ENCODE measurements at places on chromosomes 5 and 9.
A peak's percentile ranks its signal among the peaks of the same experiment; 100 is the strongest.

GRCh38 chr5:147464211-147464610, 45.7 kb downstream of the DPYSL3 start:
- no peak for DNase-seq

DNA sequence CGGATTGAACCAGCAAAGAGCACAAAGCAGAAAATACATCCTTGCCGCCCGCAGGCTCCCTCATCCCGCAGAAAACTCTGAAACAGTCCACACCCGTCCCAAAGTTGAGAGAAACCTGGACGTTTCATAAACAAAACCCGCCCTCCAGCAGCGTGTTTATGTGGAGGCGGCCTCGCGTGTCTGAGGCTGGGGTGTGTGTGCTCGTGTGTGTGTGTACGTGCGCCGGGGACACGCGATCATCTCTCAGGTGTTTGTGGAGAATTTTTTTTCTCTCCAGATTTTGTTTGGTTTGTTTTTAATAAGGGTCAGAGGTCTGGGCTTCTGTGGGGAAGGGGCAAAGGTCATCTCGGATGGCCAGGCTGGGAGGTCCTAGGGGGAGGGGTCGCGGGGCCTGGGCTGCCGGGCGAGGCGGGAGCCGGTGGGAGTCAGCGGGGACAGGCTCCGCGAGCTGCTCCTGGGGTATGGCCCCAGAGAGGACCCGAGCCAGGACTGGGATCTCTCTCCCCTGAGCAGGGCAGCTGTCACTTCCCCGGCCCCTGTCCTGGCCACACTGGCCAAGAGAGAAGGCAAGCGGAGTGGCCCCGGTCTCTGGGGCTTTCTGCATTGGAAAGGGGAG, 206.4 kb downstream of the C9orf50 start:
- DNase-seq, result no peak

GRCh38 chr5:98106116-98107031, 667.1 kb upstream of the RGMB start:
- DNase-seq, result no peak

GRCh38 chr9:121718084-121718483, 66.7 kb downstream of the DAB2IP start:
- DNase-seq, result peak; percentile 56

GRCh38 chr5:57903458-57903857, 420.8 kb upstream of the ACTBL2 start:
- no peak for DNase-seq

GRCh38 chr5:108935611-108936010, 187.9 kb downstream of the FER start:
- DNase-seq, result no peak

DNA sequence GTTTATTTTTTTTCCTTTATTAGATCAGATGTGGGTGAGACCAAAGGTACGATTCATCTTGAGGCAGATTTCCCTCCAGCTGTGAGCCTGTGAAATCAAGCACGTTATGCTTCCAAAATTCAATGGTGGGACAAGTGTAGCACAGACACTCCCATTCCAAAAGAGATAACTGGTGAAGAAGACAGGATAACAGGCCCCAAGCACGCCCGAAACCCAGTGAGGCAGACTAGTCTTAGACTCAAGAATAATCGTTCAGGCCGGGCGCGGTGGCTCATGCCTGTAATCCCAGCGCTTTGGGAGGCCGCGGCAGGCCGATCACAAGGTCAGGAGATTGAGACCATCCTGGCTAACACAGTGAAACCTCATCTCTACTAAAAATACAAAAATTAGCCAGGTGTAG, 36.8 kb upstream of the COL5A1 start:
- DNase-seq, result no peak

DNA sequence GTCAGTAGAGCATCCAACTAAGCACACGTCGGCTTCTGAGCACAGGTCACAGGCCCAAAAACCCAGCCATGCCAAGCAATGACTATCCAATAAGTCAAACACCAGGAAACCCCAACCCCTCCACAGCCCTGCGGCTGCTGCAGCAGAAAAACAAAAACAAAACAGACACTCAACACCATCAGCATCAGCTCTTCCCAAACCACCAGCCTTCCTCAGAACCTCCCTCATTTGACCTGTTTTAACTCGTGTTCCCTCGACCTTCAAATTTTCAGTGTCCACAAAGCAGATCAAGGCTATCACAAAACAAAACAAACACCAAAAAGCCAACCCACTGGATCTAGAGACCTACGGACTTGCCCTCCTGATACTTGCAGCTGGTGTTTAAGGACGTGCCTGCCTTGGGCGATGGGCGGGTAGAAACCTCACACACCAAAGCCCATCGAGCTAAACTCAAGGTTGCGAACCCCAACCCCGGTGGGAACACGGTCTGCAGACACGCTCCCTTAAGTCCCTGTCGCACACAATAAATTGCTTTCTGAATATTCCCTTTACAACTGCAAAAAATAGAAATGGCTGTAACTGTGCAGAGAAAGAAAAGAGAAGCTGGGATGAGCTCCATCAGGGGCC, 247.1 kb upstream of the ANKRD55 start:
- no peak for DNase-seq

- no peak for DNase-seq
Measured at GRCh38 chr9:130685104-130685503, 8.5 kb upstream of the EXOSC2 start.

DNA sequence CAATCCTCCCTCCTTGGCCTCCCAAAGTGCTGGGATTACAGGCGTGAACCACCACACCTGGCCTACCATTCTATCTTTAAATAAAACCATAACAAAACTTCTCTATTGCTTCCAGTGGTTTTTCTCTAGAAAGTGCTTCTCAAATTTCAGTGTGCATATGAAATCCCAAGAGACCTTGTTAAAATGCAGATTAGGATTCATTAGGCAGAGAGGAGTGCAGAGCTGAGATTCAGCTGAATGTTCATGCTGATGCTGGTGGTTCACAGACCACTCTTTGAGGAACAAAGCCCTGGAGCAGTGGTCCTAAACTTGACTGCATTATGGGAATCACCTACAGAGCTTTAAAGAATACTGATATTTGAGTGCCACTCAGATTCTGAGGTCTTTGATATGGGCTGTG, 28.2 kb downstream of the CARD6 start:
- DNase-seq, result no peak

GRCh38 chr5:138650196-138650595, 75.0 kb upstream of the HSPA9 start:
- no peak for DNase-seq

- DNase-seq, result no peak
Measured at GRCh38 chr5:126752081-126752785, 24.7 kb upstream of the LMNB1 start.

DNA sequence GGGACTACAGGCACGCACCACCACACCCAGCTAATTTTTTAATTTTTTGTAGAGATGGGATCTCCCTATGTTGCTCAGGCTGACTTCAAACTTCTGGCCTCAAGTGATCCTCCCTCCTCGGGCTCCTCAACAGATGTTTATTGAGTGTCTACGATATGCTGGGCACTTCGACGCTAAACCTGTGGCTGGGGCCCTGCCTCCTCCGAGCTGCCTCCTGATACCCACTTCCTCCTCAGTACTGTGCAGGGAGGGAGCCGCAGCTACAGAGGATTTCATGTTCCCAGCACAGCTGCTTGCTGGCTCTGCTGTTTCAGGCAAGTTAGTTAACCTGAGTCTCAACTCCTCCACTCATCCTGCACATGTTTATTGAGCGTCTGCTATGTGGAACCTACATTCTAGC, 9.6 kb downstream of the AIF1L start:
- DNase-seq, result no peak

DNA sequence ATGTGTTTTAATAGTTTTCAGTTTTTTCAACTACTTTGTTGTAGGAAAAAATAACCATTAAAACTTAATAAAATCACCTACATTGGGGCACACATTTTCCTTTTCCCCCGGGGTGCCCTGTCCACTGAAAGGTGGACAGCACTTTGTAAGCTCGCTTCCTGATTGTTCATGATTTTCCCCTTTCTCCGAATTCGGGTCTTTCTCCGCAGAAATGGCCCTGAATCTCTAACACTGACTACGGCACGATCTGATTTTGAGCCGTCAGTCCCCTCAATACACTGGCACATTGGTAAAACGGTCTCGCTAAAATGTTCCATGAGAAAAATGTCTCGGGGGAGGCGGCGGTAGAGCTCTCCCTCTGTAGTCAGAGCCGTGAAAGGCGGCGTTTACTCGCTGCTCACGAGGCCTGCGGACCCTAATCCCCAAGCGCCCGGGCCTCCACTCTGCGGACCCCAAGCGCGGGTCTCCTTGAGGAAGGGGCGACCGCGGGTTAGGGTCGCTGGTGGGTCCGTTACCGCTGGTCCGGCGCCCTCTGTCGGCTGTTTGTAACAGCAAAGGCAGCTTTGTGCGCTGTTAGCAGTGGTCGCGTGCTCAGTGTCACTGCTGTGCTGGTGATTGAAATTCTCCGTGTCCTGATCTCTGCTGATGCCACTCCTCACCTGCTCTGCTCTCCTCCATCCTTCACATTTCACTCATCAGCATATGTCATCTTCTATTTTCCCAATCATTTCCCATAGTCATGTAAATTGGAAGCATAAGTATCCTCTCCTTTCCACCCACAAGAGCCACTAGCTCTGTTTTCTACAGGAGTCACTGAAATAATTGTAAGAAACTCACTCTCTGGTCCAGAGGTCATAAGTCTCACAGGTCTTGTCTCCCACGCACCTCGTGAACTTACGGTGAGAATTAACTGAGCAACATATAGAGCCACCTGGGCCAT, 10.8 kb upstream of the IFNA2 start:
- DNase-seq, result no peak

DNA sequence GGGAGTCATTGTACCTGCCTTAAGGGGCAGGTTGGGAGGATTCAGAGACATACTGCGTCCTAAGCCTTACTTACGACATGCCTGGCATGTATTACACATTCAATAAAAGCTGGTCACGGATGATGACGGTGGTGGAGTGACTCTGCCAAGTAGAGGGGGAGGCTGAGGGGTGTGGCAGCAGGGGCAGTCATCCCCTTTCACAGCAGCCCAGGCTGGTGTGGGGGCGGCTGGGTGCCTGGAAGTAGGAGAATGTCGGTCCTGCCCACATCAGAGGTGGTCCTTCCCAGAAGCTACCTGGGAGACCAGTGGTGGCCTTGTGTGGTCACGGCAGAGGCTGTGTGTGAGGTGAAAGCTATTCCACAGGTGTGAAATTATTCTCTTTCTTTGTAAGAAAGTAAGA, 8.9 kb downstream of the ZBTB34 start:
- no peak for DNase-seq

- DNase-seq, result no peak
Measured at GRCh38 chr5:146698651-146699050, 179.9 kb downstream of the PPP2R2B start.

- no peak for DNase-seq
Measured at GRCh38 chr9:134670042-134670525, 28.5 kb downstream of the COL5A1 start.

GRCh38 chr5:20276959-20277263, 288.9 kb upstream of the CDH18 start:
- DNase-seq, result no peak

- no peak for DNase-seq
Measured at GRCh38 chr5:169606279-169606678, 22.7 kb downstream of the SPDL1 start.

- no peak for DNase-seq
Measured at GRCh38 chr5:54180630-54181031, 129.7 kb downstream of the ARL15 start.

DNA sequence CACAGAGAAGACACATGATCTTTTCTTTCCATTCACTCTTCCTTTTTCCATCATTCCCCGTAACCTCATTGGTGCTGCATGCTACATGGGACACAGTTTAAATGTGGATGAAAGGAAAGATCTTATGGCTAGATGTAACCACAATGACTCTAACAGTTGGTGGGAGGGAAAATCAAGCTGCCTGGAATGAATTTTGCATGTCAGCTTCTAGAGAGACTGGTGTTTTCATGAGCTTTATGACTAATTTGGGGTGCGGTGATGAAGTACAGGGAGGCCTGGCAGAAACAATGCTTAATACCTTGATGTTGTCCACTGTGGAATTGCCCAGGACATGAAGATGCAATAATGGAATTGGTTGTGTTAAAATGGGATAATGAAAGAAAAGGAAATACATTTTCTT, 55.9 kb upstream of the MYO10 start:
- no peak for DNase-seq

- no peak for DNase-seq
Measured at GRCh38 chr5:32165597-32165996, 8.5 kb downstream of the GOLPH3 start.

GRCh38 chr5:163867738-163868137, 362.3 kb downstream of the MAT2B start:
- no peak for DNase-seq

- no peak for DNase-seq
Measured at GRCh38 chr9:119533504-119533903, 164.3 kb upstream of the BRINP1 start.

- no peak for DNase-seq
Measured at GRCh38 chr9:31699836-31700235, 684.6 kb upstream of the ACO1 start.

- no peak for DNase-seq
Measured at GRCh38 chr5:39273314-39273954, 54.1 kb upstream of the FYB1 start.

- DNase-seq, result no peak
Measured at GRCh38 chr5:103435136-103435889, 127.3 kb downstream of the NUDT12 start.

GRCh38 chr5:153470736-153471135, 19.7 kb upstream of the GRIA1 start:
- no peak for DNase-seq

DNA sequence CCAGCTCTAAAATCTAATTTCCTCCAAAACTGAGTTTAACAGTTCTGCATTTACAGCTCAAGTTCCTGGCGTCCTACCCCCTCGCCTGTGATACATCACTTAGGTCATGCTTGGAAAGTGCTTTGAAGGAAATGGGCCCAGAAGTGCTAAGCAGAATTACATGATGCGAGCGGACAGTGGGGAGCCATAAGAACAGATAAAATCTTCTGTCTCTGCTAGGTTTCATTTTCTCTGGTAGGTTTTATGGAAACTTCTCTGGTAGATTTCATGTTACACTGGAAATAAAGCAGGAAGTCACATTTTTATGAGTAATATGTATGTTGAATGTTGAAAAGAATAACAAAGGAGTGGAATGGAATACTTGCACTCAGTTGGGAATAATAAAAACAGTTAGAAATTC, 138.3 kb downstream of the ZDHHC21 start:
- DNase-seq, result no peak

DNA sequence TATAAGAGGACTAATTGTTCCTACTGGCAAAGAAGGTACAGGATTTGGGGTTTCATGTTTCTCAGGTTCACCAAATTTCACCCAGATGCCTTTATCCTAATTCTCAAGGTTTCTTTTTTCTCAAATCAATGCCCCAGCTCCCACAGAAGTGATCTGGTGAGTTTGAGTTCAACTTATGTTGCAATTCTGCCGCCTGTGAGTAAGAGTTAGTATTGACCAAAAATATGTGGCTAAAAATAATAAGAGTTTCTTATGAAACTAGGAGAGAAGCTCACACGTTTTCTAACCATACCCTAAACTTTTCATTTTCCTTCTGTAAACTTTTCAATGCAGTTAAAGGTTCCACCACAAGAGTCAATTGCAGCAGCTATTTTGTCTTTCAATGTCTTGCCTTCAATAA, 15.1 kb downstream of the SLCO6A1 start:
- no peak for DNase-seq
